Cardiac ventricle fibroblast (primary cell): ENCODE measurements at places on chromosomes 16 and 17. TPM values are rescaled to one million over a fixed set of nuclear protein-coding genes. Genes with fewer than 3 reads are reported as not detected.

Gene OR3A3
- not detected in 2 replicates for total RNA-seq

Gene SKAP1
- total RNA-seq: not detected in 2 replicates

Gene EPX
- not detected in 2 replicates for total RNA-seq

Gene IRX5
- 1.0 and 1.1 TPM in 2 replicates for total RNA-seq

Gene MYL11
- total RNA-seq: not detected in 2 replicates

Gene CLEC18A
- 0.24 and 0.25 TPM in 2 replicates for total RNA-seq

Gene CFAP97D1
- total RNA-seq: 0.20 TPM in 1 of 2 replicates, not detected in the other

Gene TBC1D3C
- total RNA-seq: not detected in 2 replicates

Gene DYNLRB2
- total RNA-seq: 3.2 TPM in 1 of 2 replicates, not detected in the other

Gene CENPV
- total RNA-seq: 7.0 and 16.7 TPM in 2 replicates

Gene TNP2
- not detected in 2 replicates for total RNA-seq

Gene TSR1
- total RNA-seq: 20.9 and 27.0 TPM in 2 replicates

Gene CDR2L
- total RNA-seq: 14.0 and 15.0 TPM in 2 replicates

Gene APOH
- not detected in 2 replicates for total RNA-seq

Gene KRT33A
- total RNA-seq: not detected in 2 replicates

Gene B4GALNT2
- total RNA-seq: not detected in 2 replicates
